ENCODE measurements at places on chromosomes 7 and 10. TPM values are rescaled to one million over a fixed set of nuclear protein-coding genes. Genes with fewer than 3 reads are reported as not detected.

- DNase-seq = no peak
Measured at GRCh38 chr7:44621034-44621749, 14.8 kb downstream of the OGDH start.

GRCh38 chr10:91409869-91410637 lies at the start of gene HECTD2:
TSS of gene HECTD2 (plus strand) at chr10:91410344. CDS start at chr10:91410439, 95 bp downstream.
- DNase-seq = peak; percentile 81

GRCh38 chr7:17155529-17155928 lies 142.9 kb upstream of the AHR start:
- no peak for DNase-seq

GNGT1 gene
- 0.70 TPM for total RNA-seq

SPDYE2 gene
- total RNA-seq = 0.52 TPM

ZNF273 gene
- total RNA-seq = 11.6 TPM

GPR15LG gene
- total RNA-seq = 29.2 TPM

CALHM3 gene
- not detected for total RNA-seq

All from ureter (tissue), 1 donor.